D341Med (cell line): ENCODE measurements at places on chromosomes 13 and 19.
A peak's percentile ranks its signal among the peaks of the same experiment; 100 is the strongest.

GRCh38 chr19:18429717-18430416 lies 8.1 kb downstream of the ISYNA1 start:
- DNase-seq = no peak

DNA sequence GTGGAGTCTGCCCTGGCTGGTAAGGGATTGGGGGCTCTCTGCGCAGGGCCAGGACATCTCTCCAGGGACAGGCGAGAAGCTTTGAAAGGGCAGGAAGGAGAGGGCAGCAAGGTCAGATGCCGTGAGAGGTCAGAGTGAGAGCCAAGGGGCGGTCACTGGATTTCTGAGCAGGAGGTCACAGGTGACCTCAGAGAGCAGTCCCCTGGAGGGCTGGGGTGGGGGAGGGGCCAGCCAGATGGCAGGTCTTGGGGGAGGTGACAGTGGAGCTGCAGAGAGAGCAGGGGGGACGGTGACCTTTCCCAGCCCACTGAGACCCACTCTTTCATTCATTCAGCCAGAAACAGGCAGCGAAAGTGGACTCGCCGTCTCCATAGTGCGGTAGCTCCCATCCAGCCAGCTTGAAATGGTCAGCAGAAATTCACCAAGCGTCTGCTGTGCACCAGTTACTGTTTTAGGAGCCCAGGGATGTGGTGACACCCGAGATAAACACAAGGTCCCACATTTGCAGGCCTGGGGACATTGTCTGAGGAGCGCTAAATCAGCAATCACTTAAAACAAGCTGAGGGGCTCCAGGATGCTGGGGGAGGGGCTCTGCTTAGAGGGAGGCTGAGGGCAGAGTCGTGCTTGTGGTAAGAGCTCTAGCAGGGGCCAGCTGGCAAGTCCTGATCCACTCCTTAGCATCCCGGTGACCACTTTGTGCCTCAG lies 10.2 kb downstream of the CARM1 start:
- DNase-seq = peak; percentile 33

GRCh38 chr19:39871362-39871761 lies 25.2 kb upstream of the FBL start:
- DNase-seq = no peak

GRCh38 chr13:20190481-20191310 lies 2.0 kb downstream of the GJB2 start:
- no peak for DNase-seq

GRCh38 chr19:21398851-21399250 lies 1.9 kb downstream of the ZNF493 start:
- no peak for DNase-seq

- no peak for DNase-seq
Observed at GRCh38 chr19:35205733-35206323, 22.7 kb downstream of the FAM187B start.

DNA sequence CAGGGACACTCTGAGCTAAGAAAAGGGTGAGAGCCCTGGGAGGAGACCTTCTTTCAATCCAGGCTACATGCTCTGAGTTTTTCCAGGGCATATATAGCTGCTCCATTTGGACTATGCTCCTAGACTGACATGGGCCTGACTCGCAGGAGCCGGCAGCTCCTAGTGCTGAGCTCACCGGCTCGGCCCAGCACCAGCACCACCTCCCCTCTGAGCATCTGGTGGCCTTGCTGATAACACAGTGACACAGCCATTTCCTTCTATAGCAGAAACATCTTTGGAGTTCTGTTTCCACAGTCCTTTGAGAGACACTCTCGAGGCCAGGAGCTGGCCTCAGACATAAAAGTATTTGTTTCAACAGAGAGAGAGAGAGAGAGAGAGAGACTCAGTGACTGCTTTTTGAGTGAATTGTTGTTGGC lies 184.9 kb downstream of the TM9SF2 start:
- no peak for DNase-seq

- DNase-seq = peak; percentile 97
Observed at GRCh38 chr19:11482384-11483050, 1.7 kb upstream of the ELAVL3 start.

DNA sequence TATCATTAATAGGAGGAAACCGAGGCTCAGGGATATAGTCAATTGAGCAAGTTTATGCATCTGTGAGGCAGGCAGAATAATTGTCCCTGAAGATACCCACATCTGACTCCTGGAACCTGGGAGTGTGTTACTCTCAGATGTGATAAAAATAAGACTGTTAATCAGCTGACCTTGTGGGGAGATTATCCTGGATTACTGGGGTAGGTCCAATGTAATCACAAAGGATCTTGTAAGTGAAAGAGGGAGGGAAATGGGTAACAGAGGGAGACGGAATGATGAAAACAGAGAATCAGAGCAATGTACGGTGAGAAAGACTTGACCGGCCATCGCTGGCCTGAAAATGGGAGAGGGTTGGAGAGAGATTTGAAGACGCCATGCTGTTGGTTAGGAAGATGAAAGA lies 3.2 kb upstream of the EDDM13 start:
- DNase-seq = peak; percentile 54

DNA sequence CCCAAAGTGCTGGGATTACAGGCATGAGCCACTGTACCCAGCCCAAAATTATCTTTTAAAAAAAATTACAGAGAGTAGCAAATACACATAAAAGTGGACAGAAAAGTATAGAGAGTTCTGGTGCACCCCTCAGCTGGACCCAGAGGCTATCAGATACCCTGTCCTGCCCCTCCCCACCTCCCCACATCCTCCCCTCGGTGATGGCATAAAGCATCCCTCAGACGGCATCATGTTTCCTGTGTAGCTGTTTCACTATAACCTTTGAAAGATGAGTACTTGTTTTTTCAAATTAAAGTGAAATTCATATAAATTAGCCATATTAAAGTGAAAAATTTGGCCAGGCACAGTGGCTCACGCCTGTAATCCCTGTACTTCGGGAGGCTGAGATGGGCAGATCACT lies 20.1 kb downstream of the SLC27A1 start:
- no peak for DNase-seq

- DNase-seq = no peak
Observed at GRCh38 chr19:18704971-18705370, 21.5 kb downstream of the CRTC1 start.
